B cell (primary cell): ENCODE measurements at places on chromosomes 16 and 17.
A peak's percentile ranks its signal among the peaks of the same experiment; 100 is the strongest.

- DNase-seq = no peak
Measured at GRCh38 chr17:78558181-78558850, 18.9 kb downstream of the DNAH17 start.

DNA sequence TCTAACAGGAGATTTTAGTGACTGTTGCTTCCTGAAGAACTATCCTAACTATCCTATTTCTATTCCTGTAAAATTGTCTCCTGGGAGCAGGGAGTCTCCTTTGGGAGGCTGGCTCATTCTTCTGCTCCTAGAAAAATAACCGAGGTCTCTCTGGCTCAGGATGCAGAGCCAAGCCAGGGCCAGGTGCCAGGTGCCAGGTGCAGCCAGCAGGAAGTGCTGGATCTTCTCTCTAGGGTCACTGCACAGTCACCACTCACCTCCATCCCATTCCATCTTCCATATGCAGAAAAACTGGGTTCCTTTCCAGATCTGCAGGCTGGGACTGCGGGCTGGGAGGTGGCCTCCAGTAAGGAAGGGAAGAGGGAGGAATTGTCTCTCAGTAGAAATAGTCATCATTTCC lies 3.8 kb upstream of the TMC7 start:
- no peak for DNase-seq

DNA sequence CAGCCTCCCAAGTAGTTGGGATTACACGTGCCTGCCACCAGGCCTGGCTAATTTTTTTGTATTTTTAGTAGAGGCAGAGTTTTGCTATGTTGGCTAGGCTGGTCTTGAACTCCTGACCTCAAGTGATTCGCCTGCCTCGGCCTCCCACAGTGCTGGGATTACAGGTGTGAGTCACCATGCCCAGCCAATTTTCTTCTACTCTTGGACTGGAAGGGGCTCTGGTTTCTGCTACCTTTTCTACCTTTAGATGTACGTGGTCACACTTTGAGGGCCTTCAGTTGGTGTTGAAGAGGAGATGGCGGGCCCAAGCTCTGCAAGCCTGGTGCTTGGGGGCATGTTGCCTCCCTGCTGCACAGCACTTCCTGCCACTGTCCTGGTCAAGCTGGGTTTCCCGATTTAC lies 173.6 kb downstream of the PRKCA start:
- DNase-seq = no peak

DNA sequence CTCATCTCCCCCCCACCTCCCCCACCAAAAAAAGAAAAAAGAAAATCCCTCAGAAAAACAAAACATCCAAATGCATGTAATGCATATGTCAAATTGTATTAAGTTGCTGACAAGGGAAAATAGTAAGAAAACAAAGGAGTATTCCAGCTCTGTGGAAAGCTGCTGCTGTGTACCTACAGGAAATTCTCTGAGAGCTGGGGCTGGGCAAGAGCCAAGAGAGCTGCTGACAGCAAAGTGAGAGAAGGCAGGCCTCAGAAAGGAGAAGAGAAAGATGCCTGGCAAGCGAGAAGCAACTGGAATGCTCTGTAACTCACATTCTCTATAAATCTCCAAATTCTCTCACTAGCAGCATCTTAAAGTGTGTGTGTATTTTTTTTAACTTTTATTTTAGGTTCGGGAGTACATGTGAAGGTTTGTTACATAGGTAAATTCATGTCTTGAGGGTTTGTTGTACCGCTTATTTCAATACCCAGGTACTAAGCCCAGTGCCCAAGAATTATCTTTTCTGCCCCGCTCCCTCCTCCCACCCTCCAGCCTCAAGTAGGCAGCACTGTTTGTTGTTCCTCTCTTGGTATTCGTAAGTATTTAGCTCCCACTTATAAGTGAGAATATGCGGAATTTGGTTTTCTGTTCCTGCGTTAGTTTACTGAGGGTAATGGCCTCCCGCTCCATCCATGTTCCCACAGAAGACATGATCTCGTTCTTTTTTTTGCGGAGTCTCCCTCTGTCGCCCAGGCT lies 24.4 kb downstream of the CNTROB start:
- DNase-seq = no peak

DNA sequence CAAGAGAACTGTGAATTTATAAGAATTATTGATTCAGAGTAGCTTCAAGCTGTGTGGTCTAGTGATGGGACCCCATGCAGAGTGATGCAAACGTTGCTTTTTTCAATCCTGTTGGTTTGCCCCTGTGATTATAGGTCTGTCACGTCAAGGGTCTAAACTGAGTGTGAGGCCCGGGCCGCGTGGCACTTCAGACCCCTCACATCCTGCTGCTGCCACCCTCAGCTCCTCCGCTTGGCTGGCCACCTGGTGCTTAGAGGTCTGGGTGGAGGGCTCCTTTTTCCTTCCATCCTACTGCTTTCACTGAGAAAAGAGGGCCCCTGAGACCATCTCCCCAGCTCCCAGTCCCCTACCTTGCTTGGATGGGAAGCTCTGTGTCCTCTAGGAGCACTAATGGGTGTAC lies 12.0 kb downstream of the MYL4 start:
- DNase-seq = no peak

DNA sequence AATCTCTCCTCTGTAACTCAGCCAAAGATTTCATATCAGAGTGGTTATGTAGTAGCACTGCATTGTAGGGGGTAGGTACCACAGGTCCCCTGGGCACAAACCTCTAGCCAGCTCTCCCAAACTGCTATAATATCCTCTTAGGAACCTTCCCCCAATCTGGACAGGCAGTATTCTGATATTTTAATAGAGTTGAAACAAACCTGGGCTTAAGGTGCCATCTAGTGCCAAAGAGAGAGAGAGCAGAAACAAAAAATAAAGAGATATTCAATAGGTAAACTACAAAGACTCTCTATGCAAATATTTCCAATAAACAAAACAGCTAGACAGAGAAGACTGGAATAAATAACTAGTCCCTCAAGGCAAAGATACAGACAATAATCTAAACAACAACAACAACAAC lies 1070.0 kb downstream of the CDH11 start:
- no peak for DNase-seq

- no peak for DNase-seq
Measured at GRCh38 chr16:22317625-22318024, 20.4 kb downstream of the POLR3E start.

DNA sequence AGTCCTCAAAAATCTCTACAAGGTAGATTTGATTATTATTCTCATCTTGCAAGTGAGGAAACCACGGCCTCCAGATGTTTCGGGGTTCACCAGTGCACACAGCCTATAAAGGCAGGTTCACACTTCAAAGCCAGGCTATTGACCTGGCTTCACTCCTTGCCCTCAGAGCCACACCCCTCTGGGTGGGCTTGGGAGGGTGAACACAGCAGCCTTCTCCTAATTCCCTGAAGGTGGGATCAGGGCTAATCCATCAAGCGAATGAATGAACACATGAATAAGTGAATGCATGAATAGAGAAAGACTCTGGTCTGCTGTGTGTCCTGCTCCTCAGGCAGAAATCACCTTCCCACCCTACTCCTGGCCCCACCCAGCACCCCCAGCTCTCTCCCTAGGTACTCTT lies 139.0 kb downstream of the CYLD start:
- DNase-seq = no peak

DNA sequence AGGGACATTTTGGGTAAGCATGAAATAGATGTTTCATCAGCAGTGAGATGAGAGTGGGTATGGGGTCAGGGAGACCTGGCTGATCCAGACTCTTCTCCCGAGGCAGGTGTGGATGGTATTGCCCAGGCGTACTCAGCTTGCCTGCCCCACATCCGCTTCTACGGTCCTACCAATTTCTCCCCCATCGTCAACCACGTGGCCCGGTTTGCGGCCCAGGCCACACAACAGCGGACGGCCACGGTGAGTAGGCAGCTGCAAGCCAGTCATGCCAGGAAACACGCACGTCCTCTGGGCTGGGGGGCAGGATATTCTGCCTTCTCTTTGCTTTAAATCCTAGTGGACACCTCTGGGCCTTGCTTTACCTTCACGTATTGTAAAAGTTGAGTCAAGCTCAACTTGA lies 44.7 kb downstream of the CPNE2 start:
- DNase-seq = no peak

- peak; percentile 30 for DNase-seq
Measured at GRCh38 chr16:27384425-27384824, 17.5 kb upstream of the IL21R start.

DNA sequence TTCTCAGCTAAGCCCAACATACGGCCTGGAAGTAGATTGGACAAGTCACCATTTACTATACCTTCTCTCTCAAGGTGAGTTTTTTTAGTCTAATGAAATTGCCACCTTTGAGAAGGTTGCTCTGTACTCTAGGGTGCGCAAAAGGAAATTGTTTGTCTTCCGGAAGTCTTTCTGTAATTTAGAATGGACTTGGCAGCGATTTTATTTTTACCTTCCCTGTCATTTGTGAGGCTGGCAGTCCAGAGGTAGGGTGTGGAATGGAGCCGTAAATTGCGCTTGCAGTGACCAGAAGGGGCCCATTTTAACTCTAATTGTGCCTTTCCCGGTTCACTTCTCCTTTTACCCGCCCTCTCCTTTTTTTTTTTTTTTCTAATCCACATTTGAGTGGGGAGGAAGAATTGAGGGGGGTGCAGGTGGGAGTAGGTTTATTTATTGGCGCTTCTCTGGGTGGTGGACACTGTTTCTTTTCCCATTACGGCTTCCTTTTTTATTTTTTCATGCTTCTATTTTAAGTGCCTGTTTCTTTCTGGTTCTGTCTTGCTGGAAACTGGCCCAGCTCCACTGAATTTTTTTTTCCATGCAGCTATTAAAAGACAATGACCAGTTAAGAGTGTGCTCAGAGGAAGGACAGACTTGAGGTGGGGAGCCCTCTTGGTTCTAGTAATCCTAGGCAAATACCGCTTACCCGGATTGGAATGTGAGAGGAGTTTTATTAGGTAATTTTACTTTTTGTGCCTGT lies 89.7 kb upstream of the CLEC18A start:
- no peak for DNase-seq

GRCh38 chr17:1953831-1954230 lies 71.3 kb downstream of the RTN4RL1 start:
- no peak for DNase-seq

GRCh38 chr17:17994271-17995069 lies 21.8 kb downstream of the DRC3 start:
- no peak for DNase-seq

DNA sequence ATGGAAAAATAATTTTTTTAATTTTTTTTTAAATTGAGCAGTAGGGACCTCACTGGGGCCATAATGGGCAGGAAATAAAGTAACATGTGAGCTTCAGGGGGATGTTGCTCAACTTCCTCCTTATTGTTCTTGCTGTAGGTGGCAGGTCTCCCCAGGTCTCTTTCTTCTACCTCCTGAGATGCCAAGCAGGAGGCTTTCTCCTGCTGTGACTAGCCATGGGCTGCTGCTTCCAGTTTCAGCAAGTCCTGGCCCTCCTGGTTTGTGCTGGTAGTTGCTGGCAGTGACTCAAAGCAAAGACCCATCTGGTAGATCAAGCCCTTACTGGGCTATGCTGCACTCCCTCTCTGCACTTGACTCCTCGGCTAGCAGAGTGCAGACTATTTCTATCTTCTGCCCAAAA lies 2.3 kb downstream of the DPEP2NB start:
- no peak for DNase-seq

GRCh38 chr17:74006371-74006770 lies 197.1 kb upstream of the RPL38 start:
- DNase-seq = no peak

GRCh38 chr17:28597606-28598383 lies 1.0 kb downstream of the SPAG5 start:
- no peak for DNase-seq

DNA sequence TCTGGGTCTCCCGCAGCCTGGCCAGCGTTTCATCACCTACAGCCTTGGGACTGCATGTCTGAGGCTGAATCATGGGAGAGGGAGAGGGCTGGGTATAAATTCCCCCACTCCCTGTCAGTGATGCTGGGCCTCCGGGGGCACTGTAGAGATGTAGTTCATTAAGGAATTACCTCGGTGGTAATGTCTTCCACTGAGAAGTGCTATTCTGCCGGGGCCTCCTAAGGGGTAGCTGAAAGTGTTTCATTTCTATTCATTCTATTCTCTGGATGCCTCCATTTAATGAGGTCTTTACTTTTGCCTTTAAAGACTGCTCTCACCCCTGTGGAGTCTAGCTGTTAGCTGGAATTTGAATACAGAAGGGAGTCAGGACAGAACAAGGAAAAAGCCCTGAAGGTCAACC lies 116.4 kb upstream of the HS3ST4 start:
- DNase-seq = no peak

DNA sequence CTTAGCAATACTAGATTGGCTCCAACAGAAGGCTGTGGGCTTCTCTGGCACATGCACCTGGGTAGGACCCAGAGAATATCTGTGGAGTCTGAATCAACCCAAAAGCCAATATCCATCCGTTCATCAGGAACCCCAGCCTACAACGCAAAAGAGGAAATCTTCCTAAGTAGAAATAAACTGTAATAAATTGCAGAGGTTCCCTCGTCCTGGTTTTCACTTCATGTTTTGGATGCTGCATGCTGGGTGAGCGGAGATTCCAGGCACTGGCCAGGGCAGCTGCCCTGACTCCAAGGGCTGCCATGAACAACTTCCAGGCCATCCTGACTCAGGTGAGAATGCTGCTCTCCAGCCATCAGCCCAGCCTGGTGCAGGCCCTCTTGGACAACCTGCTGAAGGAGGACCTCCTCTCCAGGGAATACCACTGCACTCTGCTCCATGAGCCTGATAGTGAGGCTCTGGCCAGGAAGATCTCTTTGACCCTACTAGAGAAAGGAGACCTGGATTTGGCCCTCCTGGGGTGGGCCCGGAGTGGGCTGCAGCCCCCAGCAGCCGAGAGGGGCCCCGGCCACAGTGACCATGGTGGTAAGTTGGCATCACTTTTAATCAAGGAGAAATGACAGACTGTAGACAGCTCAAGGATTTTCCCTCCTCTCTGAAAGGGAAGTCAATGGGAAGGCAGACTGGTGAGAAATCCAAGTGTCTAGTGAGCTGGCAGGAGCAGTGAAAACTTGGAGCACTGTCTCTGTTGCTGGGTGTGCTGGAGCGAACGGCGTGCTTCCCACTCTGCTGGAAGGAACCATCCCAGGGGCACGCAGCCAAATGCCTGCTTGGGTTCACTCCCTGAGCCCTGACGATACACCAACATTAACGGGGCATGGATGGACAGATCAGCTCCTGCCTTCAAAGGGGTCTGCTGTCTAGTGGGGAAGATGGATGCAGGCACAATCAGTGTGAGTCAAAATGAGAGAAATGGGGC lies 10.7 kb upstream of the CIITA start:
- DNase-seq = peak; percentile 19

DNA sequence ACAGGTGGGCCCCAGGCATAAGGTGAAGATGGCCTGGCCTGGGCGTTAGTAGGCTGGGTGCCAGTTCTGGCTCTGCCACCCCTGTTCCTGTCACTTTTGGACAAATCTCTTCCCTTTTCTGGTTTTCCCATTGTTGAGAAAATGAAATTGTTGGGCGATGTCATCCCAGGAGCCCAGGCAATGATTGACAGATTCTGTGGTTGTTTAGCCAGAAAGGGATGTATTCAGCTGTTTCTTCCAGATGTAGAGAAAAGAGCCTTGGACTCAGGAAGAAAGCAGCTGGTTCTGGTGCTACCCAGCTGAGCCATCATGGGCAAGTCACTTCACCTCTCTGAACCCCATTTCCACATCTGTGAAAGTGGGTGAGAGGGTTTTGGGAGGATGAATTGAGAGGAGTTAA lies 60.1 kb upstream of the MRTFB start:
- no peak for DNase-seq

GRCh38 chr17:81519284-81520020 lies 6.9 kb upstream of the ACTG1 start:
- DNase-seq = peak; percentile 88

- no peak for DNase-seq
Measured at GRCh38 chr16:29815032-29815721, 775 bp upstream of the PAGR1 start.

GRCh38 chr17:8063761-8064534 lies 23.6 kb downstream of the ALOX12B start:
- DNase-seq = no peak
